T follicular helper cell (primary cell): ENCODE measurements at places on chromosomes 7 and 10.

DNA sequence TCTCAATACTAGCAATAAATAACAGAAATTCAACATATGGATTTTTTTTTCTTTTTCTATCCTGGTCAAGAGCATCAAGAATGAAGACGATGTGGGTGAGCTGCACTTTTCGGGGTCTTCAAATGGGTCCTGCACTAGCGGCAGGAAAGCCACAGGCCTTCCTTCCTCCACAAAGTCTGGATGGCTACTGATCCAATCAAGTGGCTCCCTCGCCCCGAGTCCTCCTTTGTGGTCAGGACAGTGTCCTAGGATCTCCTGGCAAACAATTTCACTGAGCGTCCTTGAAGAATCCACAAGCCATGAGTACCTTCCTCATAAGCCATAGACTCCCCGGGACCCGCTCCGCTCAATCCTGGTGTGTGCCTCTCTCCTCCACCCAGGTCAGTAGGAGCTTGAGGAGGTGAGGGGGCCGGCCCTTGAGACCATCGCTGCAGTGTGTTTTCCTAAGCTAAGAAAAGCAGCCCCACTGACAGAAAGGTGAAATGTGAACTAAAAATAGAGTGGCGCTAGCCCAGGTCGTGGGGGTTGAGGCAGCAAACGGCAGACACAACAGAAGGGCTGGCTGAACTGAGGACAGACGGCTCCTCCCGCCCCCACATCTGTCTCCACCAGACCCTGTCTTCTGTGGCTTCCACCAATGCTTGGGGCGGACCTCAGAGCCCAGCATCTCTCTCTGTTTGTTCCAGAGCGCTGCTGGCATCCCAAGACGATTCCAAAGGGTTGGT lies 202.3 kb downstream of the HERPUD2 start:
- DNase-seq = no peak

- no peak for DNase-seq
Observed at GRCh38 chr10:103555712-103556111, 62.2 kb downstream of the NEURL1 start.

DNA sequence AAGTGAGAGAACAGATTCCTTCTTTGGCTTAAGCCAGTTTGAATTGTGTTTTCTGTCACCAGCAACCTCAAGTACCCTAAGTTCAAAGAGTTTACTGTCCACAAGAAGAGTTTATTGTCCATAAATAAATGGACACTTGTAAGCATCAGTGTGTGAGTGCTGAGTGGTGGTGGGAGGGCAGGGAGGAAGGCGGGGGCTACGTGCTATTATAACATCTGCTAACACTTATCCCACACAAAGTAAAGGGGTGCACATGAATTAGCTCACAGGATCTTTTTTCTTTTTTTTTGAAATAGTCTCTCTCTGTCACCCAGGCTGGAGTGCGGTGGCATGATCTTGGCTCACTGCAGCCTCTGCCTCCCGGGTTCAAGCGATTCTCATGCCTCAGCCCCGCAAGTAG lies 87.2 kb downstream of the MICALL2 start:
- DNase-seq = no peak

- DNase-seq = no peak
Observed at GRCh38 chr10:126808103-126808502, 97.1 kb upstream of the DOCK1 start.

DNA sequence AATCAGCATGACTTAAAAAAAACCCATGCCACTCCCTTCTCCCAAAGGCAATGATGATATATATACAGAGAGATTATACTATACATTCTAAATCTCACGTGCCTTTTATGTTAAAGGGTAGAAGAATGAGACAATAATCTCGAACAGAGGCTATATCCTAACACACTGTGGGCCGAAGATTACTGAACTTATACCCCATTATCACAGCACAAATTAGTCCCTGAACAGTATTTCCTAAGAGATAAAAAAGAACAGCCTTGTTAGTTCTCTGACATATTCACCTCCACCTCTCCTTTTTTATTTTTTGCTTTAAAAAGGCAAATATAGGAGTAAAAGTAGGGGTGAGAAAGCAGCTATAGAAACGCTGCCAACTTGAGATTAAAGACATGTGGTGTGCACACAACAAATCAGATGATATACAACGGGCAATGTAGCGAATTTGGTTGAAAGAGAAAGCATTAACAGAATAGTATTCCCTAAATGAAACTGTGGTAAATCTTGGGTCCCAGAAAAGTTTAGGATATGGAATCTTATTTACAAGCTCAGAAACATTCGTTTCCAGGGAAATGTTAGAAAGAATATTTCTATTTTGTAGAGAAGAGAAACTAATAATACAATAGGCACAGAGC lies 69.5 kb downstream of the JMJD1C start:
- no peak for DNase-seq

DNA sequence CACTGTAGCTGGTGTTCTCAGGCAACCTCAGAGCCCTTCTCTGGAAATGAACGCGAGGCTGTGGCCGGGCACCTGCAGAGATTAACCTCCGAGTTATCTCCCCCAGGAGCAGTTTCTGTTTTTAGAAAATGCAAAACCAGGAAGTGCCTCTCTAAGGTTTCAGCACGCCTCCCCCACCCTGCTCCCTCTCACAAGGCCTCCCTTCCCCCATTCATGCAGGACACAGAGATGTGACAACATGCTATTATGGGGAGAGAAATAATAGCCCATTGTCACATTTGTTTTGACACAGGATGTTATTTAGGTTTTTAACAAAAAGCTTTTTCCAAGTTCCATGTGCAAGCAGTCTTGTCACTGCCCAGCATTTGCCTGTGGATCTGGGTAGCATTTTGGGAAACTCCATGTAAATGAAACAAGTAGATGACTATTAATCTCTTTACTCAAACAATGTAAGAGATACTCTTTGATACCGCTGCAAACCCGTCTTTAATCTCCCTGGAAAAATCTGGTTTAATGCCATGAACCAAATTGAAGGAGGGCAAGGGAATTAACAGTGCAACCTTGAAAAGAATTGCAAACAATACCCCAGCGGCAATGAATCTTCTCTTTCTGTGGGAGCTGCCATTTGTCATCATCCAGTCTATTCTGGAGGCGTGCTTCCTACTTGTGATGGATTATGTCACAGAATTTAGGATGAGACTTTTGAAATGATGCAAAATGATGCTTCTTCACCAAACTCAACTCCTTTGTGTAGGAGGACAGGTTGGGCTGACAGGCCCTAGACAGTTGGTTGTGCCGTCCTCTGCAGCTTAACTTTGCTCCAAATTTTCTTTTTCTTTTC lies 86.5 kb upstream of the NMT2 start:
- DNase-seq = no peak
